ENCODE measurements at places on chromosomes 11 and 22. TPM values are rescaled to one million over a fixed set of nuclear protein-coding genes. Genes with fewer than 3 reads are reported as not detected.
A peak's percentile ranks its signal among the peaks of the same experiment; 100 is the strongest.

- no peak for DNase-seq
These were observed 67.5 kb upstream of the ZBED5 start for GRCh38 chr11:10925149-10925926.

- DNase-seq = no peak
These were observed 19.6 kb downstream of the RPL3 start for GRCh38 chr22:39299829-39300178.

- no peak for DNase-seq
These were observed 20.1 kb upstream of the CHORDC1 start for GRCh38 chr11:90242894-90243416.

- no peak for DNase-seq
These were observed 34.1 kb downstream of the LINC01488 start for GRCh38 chr11:69515271-69516245.

DNA sequence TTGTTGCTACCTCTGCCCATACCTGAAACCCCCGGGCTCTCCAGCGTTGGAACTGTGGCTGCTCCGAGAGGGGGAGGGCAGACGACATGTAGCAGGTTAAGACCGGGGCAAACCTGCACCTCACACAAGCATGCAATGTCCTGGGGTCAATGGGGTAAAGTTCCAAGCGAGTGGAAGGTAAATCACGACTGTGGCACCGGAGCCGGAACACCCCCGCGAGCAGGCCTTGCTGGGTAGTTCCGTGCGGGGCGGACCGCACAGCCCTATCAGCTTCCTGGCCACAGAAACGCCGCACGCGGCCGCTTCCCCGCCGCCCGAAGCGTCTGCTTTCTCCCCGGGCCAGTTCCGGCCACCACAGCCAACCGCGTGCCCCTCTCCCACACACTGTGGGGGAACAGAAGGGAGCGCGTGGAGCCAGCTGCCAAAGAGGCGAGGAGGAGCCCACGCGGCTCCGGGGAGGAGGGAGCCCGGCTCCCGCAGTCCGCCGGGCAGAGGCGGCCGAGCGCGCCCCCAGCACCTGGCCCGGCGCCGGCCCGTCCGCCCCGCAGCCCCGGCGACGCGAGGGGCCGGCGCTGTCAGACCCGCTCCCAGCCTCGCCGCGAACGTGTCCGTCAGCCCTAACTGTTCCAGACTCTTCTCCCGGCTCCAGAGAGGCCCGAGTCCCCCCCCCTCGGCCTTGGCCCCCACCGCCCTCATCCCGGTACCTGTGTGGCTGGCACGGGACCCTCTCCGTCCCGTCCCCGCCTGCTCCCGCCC lies 1.6 kb downstream of the SPTBN2 start:
- DNase-seq = peak; percentile 51

DDTL gene
- 1.5 TPM for total RNA-seq

VPREB1 gene
- total RNA-seq = not detected

PRDM11 gene
- 27.5 TPM for total RNA-seq

MUC5AC gene
- total RNA-seq = not detected

CARD18 gene
- not detected for total RNA-seq

P2RX6 gene
- total RNA-seq = 5.5 TPM

ARVCF gene
- 20.0 TPM for total RNA-seq
